Activated CD4-positive, alpha-beta T cell treated with anti-CD3 and anti-CD28 coated beads, Interleukin-2, amount 50 U/mL, for 1 hour (primary cell): ENCODE measurements at places on chromosomes 1 and 21.

GRCh38 chr21:44713846-44714245, 2.5 kb upstream of the TSPEAR start:
- DNase-seq, result no peak

- DNase-seq, result peak; percentile 44
Observed at GRCh38 chr1:110765640-110766335, 91.0 kb upstream of the KCNA3 start.

- no peak for DNase-seq
Observed at GRCh38 chr1:29623501-29623900, 387.2 kb downstream of the PTPRU start.

DNA sequence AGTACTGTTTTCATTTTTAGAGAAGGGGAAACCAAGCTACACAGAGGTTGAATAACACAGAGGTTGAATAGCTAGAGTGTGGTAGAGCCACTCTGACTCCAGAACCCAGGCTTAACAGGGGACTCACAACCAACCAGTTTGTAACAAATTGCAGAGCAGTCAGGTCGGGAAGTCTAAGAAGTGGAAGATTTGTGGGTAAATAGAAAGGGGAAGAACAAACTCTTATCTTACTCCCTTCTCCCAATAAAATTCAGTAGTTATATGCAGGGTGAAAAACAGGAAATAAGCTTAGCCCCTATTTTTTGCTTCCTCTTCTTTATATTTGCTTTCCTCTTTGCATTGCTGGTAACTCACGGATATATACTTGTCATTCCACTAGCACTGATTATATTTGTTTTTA, 23.2 kb downstream of the CDC42 start:
- no peak for DNase-seq

DNA sequence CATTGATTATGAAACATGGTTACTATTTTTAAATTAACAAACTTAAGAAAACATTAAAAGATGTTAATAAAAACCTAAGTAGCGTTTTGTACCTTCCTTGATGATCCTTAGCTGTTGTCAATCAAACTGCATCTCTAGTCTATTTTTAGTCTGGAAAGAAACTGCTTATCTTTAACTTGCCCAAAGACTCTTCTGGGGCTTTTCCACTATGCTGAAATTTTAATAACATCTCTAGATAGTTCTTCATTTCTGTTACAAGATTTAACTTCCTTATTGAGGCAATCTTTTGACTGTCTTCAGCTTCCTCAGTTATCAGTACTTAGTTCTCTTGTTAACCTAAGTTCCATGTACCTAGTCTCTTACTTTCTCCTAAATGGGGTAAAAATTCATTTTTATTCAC, 135.9 kb upstream of the HMCN1 start:
- no peak for DNase-seq

DNA sequence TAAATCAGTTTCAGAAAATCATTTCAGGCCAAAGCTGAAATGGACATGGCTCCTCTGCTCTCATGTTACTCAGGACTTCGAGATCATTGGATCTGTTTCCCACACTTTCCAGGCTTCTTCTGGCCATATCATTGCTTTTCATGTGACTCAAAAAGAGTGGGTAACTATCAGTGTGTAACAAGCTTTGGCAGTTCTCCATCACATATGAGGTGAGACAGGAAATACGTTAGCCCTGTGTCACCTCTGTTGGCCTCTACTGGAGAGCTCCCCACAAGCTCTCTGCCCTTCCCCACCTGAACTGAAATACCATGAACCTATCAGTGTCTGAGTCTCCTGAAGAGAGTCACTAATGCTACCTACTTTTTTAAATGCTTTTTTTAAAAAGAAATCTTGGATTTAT, 128.2 kb downstream of the LBR start:
- no peak for DNase-seq

- peak; percentile 23 for DNase-seq
Observed at GRCh38 chr1:28893403-28894102, 20.8 kb upstream of the EPB41 start.

DNA sequence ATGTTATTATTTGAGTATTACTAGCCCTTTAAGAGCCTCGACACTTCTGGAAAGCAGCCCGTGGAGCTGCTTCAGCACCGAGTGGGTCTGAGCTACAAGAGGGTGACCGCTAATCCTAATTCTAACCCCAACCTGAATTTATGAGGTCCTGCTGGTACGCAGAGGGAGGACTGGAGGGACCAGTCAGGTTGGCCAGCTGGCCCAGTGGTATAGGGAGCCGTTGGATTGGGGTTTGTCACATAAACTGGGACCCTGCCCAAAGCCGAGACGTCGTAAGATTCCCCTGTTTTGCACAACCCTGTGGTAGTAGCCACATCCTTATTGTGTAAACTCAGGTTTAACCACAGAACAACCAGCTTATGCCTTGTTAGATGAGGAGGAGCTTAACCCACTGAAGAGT, 60.8 kb upstream of the F3 start:
- DNase-seq, result no peak

DNA sequence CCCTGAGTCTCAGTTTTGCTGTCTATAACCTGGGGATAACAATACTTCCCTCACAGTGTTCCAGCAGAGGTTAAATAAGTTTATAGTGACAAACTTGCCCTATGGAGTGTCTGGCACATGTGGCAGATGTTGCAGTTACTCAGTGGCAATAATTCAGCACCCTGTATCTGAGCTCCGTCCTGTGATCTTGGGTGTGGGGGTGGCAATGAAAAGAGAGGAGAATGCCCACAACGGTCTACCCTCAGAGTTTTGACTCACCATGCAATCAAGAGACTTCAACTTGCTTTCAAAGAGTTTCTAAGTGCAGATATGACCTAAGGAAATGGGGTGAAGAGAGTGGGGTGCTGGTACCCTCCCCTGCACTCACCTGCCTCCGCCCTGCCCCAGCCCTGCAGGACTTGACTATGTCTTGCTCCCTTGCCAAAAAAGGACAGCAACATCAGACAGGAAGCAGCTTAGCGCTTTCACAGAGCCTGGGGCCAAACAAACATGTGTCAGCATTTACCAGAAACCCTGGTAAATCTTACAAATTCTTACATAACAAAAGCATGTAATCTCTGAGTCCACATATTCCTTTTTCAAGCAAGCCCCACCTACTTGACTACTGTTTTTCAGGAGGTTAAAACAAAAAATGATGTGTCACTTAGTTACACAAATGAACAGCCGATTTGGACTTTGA, 185.1 kb upstream of the CAMK1G start:
- DNase-seq, result no peak

DNA sequence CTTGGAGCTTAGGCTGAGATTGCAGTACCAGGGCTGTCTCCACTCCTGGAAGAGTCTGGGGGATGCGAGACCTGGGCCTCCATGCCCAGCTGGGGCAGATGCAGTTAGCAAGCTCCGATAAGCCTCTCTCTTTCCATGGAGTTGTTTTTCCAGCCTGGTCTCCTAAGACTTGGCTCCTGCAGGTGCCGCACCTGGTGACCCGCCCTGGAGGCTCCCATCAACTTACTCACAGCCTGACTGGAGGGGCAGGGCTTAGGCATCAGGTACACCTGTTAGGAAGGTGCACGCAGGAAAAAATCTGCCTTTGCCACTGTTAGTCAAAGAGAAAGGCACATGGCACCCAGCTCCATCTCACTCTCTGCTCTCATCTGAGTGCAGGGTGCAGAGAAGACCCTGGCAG, 198.1 kb upstream of the TMEM51 start:
- no peak for DNase-seq

DNA sequence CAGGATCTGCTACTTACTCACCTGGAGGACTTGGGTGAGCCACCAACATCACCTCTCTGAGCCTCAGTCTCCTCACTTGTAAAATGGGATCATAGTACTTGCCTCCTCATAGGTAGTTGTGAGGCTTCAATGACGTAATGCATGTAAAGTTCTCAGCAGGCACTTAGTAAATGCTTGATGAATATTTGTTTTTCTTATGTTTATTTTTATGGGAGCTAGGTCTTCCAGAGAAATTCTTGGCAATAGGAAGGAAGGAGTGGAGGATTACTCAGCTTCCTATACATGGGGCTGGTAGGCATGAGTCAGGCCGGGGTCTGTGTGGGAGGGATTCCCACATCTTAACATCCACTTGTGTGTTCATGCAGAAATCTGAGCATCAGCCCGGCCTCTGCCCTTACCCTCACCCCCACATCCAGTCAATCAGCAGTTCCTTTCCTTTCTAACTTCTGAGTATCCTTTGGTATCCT, 95.4 kb upstream of the USP24 start:
- DNase-seq, result no peak

GRCh38 chr1:4756851-4757580, 102.6 kb downstream of the AJAP1 start:
- DNase-seq, result no peak

DNA sequence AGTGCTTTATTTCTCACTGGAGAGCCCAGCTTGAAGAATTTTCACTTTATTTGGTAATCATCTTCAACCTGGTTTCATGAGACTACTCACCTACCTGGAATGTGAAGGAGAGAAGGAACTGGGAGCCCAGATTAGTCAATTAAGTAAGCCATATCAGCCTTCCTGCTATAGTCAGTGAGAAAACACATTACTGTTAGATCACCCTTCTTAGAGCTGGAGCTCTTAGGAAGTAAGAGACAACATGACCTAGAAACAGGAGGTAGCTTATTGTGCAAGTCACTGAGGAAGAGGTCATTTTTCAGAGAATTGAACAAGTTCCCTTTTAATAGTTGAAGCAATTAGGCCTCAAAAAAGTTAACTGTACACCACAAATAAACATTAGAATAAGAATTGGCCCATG, 49.2 kb upstream of the TEKT2 start:
- no peak for DNase-seq

DNA sequence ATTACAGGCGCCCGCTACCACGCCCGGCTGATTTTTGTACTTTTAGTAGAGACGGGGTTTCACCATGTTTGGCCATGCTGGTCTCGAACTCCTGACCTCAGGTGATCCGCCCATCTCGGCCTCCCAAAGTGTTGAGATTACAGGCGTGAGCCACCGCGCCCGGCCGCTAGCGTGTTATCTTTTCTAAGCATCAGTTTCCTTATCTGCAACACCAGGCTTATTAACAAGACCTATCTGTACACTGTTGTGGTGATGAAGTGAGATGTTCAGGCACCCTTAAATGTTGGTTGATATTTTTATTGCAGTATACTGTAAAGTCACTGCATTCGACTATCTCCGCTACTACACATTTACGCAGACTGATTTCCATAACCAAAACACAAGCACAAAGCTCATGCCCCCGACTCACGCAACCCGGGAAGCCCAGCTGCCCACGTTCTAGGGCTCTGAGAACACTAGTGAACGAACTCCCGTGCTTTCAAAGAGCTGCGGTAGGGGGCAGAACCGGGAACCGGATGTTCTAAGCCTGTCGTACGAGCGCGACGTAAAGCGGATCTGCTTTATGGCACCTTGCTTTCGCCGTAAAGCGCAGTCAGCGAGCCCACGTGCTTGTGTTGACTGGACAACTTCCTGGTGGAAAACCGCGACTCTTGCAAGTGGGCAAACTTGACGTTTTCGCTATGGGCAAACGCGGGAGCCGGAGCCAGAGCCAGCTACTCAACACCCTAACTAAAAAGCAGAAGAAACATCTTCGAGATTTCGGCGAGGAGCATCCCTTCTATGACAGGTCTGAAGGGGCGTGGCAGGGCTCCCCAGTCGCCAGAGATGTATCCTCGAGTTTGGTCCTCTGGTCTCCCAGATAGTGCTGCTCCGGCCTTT, at the start of gene UTP25:
Gene UTP25 (plus strand): TSS at position 589 of the 879 bp plus-strand sequence. CDS start 92 bp downstream, at position 681.
- DNase-seq, result peak; percentile 91

GRCh38 chr1:206649261-206649921, 14.1 kb downstream of the DYRK3 start:
- no peak for DNase-seq

DNA sequence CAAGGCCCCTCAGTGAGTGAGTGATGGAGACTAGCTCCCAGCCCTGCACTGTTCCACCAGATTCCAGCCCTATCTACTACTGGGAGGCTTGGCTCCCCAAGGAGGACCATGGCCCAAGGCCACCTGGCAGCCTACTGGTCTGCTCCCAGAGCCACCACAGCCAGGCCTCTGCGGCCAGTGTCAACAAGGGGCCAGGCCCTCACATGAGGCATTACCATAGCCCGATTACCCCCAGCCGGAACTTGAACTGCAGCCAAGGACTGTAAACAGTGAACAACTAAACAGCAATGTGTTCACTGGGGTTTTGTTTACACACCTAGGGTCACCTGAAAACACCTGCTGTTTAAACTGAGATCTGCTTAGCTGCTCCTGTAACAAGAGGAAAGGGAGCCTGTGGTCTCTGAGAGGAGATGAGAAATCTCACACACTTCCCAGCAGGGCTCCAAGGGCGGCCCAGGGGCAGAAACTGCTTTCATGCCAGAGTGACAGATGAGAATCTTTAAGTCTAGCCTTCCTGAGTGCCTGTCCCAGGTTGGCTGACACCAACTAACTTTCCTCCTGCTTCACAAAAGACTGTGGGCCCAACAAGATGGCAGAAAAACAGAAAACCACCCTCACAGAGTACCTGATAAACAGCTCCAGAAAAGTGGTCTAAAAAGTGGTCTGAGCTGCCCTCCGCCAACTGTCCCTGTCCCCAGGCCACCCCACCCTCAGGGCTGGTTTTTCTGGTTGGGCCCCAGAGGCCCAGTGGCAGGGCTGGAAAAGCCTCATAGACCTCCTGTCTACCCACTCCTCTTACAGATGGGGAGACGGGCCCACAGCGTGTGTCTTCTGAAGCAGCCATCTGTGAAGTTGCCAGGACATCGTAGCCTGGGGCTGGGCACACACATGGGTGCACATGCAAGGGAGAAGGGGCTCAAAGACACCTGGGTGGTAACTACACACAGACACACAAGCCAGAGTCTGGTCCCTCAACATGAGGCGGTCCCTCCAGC, 28.8 kb downstream of the MEF2D start:
- DNase-seq, result no peak

DNA sequence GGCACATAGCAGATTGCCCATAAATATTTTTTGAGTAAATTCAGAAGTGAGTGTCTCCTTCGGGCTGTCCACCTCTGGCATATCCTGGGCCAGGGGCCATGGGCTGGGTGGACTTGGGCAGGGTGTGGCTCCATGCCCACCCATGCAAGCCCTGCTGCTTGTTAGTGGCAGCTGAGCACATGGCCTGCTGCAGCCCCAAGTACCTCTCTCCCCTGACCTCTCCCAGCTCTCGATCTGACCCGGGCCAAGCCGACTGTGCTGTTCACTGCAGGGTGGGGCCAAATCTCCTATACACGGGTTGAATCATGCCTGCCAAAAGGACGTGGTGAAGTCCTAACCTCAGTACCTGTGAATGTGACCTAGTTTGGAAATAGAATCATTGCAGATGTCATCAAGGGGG, 132.5 kb upstream of the C1orf174 start:
- DNase-seq, result no peak

GRCh38 chr1:233240829-233241682, 54.5 kb downstream of the PCNX2 start:
- DNase-seq, result no peak

GRCh38 chr1:91020967-91021685, 709 bp downstream of the ZNF644 start:
- DNase-seq, result peak; percentile 61

GRCh38 chr1:223188618-223189356, 45.7 kb upstream of the TLR5 start:
- no peak for DNase-seq

GRCh38 chr1:219788091-219788490, 140.3 kb downstream of the SLC30A10 start:
- DNase-seq, result no peak
